ENCODE measurements at places on chromosomes 3 and 15. TPM values are rescaled to one million over a fixed set of nuclear protein-coding genes. Genes with fewer than 3 reads are reported as not detected.

HACL1 gene
- 26.8 TPM for total RNA-seq

GRCh38 chr15:27017168-27017809 is 46.3 kb downstream of the GABRG3 start:
- peak; percentile 28 for DNase-seq

GRCh38 chr15:69616558-69616957 is 163.9 kb downstream of the RPLP1 start:
- DNase-seq = no peak

DNA sequence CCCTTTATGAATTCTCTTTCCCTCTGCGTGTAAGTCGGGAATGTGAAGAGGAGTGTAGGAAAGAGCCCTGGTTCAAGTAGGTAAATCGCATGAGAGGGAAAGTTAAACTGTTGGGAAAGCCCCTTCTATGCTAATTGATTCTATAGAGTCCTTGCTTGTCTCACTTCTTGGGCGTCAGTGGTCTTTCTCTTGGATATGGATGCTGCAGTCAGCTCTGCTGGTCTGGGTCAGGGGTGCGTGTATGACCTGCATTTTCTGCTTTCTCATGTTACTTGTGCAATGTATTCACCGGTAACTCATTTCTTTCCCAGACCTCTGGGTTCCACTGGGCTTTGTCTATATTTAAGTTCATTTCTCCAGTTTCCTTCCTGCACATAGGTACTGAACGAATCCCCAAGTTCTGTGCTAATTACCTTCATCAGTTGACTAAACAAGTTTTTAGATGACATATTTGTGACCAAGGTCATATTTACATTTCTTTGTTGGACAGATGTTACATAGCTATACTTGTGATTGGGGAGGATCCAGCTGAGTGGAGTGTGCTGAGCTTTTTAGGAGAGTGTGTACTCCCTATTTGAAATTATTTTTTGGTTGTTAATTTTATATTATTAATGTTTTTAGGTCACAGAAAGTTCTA is 1.4 kb downstream of the SETD5 start:
- no peak for DNase-seq

DNA sequence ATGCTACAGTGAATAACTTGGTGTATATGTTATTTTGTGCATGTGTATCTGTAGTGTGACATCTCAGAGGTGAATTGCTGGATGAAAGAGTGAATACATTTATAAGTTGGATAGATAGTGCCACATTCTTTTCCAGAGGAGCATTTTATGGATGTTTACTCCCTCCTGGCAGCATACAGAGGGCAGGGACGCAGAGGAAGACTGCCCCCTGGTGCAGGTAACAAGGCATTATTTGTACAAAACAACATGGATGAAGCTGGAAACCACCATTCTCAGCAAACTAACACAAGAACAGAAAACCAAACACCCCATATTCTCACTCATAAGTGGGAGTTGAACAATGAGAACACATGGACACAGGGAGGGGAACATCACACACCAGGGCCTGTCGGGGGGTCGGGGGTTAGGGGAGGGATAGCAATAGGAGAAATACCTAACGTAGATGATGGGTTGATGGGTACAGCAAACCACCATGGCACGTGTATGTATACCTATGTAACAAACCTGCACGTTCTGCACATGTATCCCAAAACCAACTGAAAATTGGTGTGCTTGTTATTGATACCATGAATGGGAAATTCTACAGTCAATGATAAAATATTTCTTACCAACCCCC is 57.9 kb upstream of the CTXND1 start:
- DNase-seq = no peak

DNA sequence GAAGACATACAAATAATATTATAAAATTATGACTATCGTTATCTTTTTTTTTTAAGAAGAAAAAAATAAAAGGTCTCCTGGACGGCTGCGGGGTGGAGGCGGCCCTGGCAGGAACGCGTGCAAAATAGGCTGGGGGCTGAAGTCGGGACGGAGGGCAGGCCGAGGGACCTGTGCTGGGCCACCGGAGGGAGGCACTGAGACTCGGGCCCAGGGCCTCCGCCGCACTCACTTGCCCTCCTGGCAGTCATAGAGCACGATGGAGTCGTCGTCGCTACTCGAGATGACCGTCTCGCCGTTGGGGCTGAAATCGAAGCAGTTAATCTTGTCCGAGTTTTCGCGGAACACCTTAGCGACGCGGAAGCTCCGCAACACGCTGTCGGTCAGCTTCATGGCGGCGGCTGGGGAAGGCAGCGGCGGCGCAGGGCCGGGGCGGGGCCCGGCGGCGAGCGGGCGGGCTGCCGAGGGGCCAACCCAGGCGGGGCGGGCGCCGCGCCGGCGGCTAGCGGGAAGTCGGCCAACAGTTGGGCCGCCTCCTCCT is 408 bp downstream of the WDR82 start:
- no peak for DNase-seq

DNA sequence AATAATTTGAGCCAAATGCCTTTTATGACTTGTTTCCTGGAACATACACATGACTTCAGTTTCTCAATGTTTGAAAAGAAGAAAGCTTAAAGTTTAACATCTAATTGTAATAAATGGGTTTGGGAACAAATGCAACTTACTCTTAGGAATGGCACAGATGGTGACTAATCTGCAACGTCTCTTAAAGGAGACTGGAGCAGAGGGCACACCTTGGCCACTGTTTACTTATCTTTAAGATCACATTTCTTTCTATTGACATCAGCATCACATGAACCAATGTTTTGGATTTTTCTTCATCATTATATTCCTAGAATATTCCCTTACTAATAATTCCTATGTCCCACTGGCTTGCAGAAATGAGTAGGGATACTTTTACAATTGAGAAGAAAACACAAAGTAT is 229.5 kb downstream of the CHL1 start:
- DNase-seq = no peak

- DNase-seq = no peak
Observed at GRCh38 chr3:188270423-188270972, 116.5 kb downstream of the LPP start.

GRCh38 chr15:89494941-89495637 is 1.3 kb downstream of the RHCG start:
- no peak for DNase-seq

DNA sequence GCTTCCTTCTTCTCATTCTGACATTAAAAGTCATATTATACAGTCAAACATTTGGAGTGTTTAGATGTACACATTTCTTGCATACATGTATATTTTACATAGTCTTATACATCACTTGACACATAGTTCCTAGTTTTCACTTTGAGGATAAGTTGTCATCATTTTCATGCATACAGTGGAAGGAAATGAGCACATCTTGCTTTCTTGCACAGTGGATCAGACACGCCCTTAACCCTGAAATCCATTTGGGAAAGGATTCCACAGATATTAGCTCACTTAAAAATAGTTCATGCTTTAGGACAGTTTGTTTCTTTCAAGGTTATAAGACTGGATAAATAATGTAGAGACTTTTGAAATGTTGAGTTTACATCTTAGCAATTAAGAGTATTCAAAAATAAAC is 148.6 kb upstream of the MME start:
- no peak for DNase-seq

- DNase-seq = no peak
Observed at GRCh38 chr3:55339390-55339789, 147.7 kb downstream of the WNT5A start.
